Kidney tubule cell (primary cell): ENCODE measurements at places on chromosomes 11 and 22.

DNA sequence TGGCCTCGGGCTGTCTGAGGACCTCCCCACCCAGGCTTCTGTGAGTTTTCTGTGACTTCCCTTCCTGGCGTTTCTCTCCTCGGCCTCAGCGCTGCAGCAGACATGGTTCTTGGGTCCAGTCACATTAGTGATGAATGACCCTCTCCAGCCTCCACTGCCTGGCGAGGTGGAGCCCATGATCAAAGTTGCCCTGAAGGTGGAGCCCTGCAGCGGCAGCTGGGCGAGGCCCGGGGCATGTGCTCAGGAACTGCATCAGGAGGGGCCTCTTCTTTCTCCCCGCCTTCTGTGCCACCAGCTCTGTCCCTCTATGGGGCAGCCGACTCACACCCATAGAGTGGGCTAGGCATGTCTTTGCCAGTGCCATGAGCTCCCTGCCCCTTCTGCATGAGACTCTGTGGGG lies 1079.7 kb downstream of the TBC1D22A start:
- no peak for DNase-seq

DNA sequence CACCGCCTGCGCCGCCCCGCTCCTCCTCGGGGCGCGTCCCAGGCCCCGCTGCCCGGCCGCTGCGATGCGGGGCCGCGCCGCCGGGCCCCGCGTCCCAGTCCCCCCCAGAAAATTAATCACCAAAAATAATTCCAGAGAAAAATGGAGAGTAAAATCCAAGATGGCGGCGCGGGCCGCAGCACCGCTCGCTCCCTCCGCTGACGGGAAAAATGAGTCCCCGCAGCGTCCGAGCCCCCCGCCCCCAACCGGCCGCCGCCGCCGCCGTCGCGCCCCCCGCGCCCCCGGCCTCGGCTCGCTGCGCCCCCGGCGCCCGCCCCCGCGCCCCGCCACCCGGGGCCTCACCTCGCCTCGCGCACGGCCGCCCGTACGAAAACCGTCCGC lies at the start of gene KMT5B:
KMT5B (minus strand) TSS at position 162 of the 381 bp plus-strand sequence. CDS start 23,220 bp downstream, outside the sequence.
- DNase-seq: no peak

DNA sequence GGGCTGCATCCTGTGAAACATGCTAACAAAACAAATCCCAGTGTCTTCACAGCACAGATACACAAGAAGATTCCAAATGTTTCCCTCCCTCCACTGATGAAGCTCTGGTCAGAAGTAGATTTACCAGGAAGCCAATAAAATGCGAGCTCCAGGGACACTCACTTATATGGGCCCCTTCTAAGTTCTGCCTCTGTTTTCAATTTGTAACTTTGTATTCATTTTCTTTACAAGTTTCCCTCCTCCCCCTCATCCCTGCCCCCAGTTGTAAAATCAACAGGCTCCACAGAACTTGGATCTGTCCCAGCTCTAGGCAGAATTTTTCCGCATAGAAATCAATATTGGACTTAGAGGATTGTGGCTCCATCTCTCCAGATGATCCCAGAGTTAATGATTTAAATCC lies 48.1 kb upstream of the ME3 start:
- no peak for DNase-seq

GRCh38 chr22:32542677-32543357 lies 68.2 kb downstream of the FBXO7 start:
- DNase-seq: no peak

DNA sequence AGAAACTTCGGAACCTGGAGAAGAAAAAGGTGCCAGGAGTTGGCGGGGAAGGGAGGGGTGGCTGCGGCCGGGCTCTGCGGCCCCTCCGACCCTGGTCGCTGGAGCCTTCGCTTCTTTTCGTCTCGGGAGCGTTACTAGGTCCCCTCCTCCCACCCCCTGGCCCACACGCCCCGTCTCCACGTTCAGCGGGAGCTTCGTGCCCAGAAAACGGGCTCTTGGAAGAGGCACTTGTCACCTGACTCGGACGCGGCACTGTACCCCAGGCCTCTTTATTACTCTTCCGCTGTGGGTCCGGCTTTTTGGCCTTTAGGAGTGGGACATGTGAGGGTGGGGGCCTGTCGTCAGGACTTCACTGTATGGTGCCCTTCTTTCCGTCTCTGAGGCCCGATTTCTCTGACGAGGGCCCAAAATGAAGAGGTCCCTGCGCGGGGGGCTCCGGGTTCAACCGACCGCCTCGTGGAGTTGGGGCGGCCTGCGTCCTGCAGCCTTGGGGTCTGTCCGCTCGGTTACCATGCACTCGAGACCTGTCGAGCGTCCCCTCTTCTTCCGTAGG lies 1.2 kb downstream of the CAPRIN1 start:
- peak; percentile 17 for DNase-seq

DNA sequence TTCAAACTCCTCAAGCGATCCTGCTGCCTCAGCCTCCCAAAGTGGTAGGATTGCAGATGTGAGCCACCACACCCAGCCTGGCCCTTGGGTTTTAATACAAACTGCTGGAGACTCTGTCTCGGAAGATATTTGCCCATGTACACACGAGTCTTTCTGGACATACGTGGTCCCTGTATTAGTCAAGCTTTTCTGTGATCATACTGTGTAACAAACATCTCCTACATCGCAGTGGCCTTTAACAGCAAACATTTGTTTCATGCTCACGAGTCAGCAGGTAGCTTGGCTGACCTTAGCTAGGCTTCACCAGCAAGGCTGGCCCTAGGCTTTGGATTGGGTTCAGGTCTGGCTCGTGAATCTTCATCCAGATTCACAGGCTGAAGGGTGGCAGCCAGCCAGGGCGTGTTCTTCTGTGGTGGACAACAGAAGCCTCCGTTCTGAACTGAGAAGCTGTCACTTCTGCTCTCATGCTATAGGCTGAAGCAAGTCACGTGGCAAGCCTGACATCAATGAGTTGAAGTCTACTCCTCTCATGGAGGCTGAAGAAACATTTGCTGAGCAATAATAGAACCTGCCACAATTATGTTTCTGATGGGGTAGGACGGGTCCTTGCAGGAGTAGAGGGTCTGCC lies 8.8 kb downstream of the KIAA1671 start:
- DNase-seq: no peak

GRCh38 chr22:32331918-32332725 lies 25.5 kb upstream of the RFPL3 start:
- DNase-seq: no peak

DNA sequence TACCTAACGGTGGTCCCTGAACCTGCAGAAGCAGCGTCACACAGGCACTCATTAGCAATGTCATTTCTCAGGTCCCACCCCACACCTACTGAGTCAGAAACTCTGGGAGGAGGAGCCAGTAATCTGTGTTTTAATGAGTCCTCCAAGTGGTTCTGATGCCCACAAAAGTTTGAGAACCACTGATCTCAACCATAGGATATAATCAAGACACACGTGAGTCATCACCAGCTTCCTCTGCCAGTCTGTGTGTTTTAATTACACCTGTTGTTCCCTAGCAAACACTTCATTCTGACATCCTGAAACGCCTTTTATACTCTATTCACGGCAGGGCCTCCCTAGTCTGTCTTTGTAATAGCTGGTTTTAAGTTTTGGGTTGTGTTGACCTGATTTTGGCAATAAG lies 5.8 kb downstream of the TECTA start:
- no peak for DNase-seq

- no peak for DNase-seq
These were observed 7.7 kb upstream of the MRGPRD start for GRCh38 chr11:68988491-68988890.

- no peak for DNase-seq
These were observed 11.0 kb downstream of the GLB1L2 start for GRCh38 chr11:134342572-134343340.

GRCh38 chr22:40426594-40427333 lies 56.4 kb downstream of the SGSM3 start:
- DNase-seq: peak; percentile 12

DNA sequence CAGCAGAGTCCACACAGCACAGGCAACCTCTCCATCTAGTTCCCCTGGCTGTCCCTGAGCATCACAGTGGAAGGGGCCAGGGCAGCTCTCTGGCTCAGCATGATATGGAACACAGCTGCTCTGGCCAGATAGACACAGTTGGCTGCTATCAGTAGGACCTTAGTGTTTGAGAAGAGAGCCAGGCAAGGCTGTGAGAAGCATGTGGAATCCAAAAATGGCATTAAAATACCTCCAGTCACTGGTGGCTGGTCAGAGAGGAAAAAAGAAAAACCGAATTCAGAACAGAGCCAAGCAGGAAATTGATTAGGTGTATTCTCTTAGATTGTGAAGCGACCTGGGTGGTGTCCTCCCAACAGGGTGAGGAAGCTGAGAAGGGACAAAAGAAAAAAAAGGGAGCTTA lies 27.9 kb downstream of the SERPINH1 start:
- no peak for DNase-seq

DNA sequence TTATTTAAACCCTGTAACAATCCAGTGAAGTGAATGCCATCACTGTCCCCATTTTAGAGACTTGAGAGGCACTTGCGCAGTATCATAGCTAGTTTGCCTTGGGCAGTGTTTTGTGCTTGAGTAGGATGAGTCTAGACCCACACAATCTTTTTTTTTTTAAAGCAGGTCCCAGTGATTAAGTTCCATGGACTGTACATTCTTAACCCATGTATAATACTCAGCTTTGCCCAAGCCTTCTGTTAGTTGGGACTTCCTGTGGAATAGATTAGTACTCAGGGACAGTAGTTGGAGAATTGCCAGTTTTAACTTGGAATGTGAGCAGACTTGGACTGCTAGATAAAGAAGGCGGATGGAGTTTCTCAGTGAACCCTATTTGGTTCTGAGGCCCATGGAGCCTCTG lies 108.6 kb upstream of the RASSF10 start:
- peak; percentile 98 for DNase-seq

DNA sequence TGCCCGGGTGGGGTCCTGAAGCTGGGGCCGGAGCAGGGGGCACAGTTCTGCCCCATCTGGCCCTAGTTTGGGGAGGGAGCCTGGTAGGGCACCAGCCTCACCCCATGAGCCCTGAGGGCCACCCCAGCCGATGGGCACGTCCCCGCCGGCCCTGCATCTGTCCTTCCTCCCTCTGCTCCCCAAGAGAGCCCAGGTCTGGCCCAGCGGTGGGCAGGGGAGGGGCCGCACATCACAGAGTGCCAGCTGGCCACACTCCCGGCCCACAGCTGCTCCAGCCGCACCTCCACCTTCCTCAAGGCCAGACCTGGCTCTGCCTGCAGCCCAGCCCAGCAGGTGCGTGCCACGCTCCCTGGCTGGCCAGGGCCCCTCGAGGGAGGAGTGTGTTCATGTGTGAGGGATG lies 21.6 kb downstream of the BRSK2 start:
- DNase-seq: no peak

DNA sequence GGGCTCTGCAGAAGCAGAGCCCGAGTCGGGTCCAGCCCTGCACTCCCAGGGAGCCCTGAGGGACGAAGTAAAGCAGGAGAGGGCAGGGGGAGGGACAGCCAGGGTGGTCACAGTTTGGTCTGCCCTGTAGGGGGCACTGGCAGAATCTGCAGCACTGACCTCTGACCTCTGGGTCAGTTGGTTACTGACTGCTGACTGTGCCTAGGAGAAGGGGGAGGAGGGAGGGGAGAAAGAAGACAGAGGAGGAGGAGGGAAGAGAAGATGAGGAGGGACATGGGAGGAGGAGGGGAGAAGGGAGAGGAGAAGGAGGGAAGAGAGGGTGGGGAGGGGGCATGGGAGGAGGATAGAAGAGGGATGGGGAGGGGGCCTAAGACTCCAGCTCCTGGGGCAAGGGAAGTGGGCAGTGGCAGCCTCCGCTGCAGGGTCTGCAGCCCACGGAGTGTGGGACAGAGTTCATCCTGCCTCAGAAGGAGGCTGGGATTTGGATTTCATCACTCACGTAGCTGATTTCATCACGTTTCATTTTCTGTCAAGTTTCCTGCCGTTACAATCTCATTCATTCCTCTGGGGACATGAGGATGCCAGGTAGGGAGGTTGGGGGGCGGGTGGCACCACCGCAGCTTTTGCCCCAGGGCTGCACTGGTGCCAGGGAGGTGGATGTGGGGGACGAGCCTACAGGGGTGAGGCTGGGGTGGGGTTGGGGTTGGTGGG lies 55.2 kb downstream of the FLRT1 start:
- no peak for DNase-seq

DNA sequence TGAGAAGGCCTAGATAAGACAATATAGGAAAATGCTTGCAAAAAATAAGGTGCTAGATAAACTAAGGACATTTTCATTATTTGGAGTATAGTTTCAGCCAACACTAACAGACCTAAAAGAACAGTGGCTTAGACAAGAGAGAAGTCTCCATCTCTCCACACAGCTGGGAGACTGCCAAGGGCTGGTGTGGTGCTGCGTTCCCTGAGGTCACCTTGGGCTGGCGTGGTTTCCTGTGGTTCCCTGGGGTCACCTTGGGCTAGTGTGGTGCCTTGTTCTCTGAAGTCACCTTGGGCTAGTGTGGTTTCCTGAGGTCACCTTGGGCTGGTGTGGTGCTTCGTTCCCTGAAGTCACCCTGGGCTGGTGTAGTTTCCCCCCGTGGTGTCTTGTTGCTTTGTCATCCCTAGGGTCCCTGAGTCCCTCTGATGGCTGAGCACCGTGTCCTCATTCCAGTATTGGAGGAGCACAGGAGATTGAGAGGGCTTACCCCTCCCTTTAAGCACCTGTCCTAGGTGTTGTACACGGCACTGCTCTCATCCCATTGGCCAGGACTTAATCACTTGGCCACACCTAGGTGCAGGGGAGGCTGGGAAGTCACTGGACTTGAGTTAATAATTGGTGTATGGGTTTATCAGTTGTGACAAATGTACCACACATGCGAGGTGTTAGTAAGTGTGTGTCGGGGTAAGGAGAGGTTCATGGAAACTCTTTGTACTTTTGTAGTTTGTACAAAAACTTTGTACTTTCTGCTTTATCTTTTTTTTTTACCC lies 14.9 kb downstream of the SAMM50 start:
- DNase-seq: no peak

DNA sequence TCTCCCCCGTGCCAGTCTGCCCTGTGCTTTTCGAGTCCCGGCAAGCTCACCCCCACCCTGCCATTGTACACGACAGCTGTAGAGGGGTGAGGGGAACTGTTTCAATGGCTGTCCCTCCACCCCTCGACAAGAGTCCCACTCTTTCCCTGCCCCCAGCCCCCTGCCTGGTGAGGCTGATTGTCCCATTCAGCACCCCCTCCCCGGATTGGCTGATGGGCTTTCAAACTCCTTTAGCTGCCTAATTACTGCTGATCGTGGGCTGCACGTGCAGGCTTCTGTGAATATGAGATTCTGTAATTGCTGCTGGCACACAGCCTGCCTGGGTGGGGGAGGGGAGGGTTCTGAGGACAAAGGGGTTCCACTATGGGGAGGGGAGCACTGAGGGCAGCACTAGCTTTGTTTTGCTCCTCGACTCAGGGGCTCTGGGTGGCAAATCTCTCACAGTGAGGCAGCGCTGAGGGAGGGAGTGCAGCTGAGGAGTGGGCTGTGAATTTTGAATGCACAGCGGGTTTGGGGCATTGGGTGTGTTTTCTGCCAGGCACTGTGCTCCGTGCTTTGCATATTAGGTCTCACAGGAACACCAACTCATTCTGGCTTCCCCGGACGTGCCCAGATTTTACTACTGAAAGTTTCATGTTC lies 42.6 kb upstream of the ACCSL start:
- no peak for DNase-seq

GRCh38 chr22:49720279-49720959 lies 107.3 kb downstream of the BRD1 start:
- no peak for DNase-seq

GRCh38 chr22:37547251-37547741 lies 13.0 kb upstream of the CDC42EP1 start:
- no peak for DNase-seq
